Urothelium cell line (cell line): ENCODE measurements at places on chromosomes 6 and 20.

- no peak for DNase-seq
These were observed 18.1 kb downstream of the UQCC2 start for GRCh38 chr6:33693186-33694105.

GRCh38 chr20:6075428-6076219, 21.8 kb upstream of the LRRN4 start:
- DNase-seq = no peak

DNA sequence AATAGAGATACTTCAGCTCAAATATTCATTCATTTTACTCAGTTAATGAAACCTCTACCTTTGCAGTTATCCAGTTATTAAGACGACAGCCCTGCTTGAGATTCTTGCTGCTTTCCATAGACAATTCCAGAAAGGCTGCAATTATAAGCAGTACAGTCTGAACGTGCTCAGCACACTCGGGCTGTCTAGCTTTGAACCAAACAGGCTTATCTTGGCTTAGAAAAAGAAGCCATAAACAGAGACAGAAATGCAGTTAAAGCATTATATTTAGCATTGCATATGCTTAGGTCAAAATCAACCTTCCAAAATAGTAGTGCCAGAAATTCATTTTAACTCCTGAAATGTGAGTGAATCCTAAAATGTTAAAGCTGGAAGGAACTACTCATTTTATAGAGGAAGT, 204.1 kb upstream of the KCNQ5 start:
- no peak for DNase-seq

DNA sequence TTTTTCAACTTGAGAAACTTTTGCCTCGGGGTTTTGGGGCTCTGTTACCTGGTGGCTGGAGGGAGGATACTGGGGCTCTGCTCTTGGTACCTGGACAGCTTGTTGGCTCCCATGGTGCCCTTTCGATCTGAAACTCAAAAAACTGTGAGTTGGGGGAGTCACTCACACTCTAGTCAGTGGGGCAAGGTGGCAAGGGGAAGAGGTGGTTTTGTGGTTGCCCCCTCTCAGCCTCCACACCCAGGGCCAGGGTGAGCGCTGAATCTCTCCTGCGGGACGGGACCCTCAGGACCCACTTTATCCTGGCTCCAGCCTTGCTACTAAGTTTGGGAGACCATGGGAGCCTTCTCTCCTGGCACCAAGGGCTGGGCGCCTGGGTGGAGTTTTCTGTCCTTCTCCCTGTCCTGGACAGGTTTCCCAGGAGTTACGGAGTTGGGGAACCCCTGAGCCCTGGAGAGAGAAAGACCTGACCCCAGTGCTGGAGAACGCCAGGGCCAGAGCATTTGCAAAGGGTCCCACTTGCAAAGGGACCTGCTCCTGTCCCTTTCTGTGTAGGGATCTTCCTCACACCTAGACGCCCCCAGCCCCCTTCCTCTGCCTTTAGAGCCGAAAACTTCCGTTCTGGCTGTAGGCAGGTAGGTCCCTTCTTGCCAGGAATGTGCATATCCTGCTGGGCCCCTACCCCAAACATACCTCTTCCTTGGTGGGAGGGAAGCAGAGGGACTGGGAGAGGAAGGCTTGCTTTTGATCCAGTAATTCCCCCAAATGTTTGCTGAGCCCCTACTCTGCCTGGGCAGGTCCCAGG, 2.9 kb downstream of the FOXP4 start:
- no peak for DNase-seq

- no peak for DNase-seq
These were observed 1365.7 kb upstream of the GJE1 start for GRCh38 chr6:140766999-140767398.
